Stimulated activated CD4-positive, alpha-beta T cell treated with anti-CD3 and anti-CD28 coated beads, Interleukin-4, amount 100 ng/mL, for 4 hours (primary cell): ENCODE measurements at places on chromosomes 13 and 19.
A peak's percentile ranks its signal among the peaks of the same experiment; 100 is the strongest.

- DNase-seq, result no peak
Observed at GRCh38 chr13:50905256-50905655, 4.3 kb upstream of the RNASEH2B start.

- no peak for DNase-seq
Observed at GRCh38 chr13:21988624-21989023, 317.8 kb downstream of the FGF9 start.

DNA sequence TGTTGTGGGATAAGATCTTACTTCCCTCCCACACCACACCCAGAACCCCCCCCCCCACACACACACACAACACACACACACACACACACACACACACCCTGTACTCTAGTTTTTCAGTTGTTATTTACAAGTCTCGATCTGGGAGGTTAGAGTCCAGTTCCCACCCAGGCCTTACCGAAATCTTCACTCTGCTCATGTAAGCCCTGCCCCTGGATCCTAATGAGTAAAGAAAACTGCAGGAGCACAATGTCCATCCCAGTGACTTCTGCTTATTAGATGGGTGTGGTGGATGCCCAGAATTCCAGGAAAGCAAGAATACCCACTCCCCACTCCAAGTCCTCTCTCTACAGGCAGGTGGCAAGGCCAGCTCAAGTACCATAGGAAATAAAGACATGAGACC is 23.0 kb downstream of the STARD13 start:
- no peak for DNase-seq

DNA sequence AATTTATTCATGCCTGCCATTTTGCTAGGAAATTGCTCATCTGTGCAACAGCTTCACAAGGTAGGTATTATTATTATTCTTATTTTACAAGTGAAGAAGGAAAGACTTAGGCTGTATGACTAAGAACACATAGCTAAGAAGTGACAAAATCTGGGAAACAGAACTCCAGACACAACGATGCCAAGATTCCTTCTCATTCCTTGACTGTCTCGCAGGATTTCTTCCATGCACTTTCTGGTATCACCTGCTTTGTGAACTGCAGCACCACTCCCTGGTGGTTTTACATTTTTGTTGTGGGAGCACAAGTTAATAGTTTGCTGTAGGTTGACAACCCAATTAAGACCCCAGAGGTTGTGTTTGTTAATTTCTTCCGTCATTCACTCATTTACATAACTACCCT is 188.5 kb downstream of the LACC1 start:
- no peak for DNase-seq

GRCh38 chr19:45217193-45217956 is 27.8 kb downstream of the EXOC3L2 start:
- no peak for DNase-seq

DNA sequence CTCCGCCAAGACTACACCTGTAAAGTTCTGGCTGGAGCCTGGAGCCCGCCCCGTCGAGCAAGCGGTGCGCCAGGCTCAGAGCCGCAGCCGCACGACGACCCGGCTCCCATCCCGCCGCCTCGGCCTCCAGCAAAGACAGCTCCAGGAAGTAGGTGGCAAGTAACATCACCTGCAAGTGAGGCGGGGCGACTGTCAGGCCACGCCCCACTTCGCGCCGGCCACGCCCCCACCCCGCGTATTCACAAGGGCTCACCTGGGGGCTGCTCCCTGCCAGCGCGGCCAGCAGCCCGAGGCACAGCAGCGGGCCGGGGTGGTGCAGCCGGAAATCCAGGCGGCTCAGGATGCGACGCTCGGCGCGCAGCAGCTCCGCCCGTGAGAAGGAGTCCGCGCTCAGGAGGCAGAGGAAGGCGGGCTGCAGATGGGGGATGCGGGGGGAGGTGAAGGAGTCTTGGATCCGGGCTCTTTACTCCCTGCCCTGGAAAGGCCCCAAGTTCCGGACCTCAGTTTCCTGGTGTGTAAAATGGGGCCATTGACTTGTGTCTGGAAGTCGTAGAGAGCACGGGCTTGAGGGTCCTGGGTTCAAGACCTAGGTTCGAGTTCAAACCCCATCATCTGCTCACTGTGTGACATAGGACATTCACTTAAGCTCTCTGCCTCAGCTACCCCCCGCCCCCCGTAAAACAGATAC is 3.2 kb downstream of the CCNP start:
- DNase-seq, result peak; percentile 27

DNA sequence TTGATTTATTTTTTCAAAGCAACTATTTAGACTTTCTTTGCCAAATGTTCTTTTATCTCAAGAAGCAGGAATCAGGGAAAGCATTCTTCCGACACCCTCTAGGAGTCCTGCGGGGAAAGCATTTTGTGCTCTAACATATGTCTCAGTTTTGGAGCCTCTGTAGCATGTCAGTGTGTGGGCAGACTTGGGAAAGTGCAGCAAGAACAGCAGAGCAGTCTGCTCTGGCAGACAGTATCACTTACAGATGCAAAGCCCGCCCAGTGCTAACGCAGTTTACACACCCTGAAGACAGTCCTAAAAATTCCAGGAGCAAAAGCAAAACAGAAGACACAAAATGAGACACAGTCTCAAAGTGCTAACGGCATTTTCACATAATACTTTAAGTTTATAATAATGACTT is 393.5 kb downstream of the KLF12 start:
- DNase-seq, result no peak

GRCh38 chr19:41555748-41556147 is 20.2 kb upstream of the CEACAM21 start:
- no peak for DNase-seq

GRCh38 chr19:38664503-38665211 is 17.2 kb downstream of the ACTN4 start:
- no peak for DNase-seq

DNA sequence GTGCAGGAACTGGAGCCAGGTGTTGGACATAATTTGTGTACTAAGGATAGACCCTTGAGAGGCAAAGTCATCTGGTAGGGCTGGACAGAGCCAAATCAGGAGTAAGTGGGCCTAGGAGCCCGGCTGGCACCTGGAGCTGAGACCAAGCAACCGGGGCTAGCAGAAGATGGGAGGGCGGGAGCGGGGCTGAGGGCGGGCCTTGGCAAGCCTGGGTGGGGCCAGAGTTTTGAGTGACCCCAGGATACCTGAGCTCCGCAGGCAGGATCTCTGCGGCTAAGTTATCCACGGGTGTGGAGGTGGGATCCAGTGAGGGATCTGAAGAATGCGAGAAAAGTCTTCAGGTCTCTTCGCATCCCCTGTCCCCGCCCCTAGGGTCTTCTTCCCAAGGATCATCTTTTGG is 8.2 kb downstream of the HOOK2 start:
- no peak for DNase-seq

- DNase-seq, result no peak
Observed at GRCh38 chr19:1115646-1116420, 12.0 kb downstream of the GPX4 start.

GRCh38 chr19:17686023-17686521 is 2.1 kb downstream of the UNC13A start:
- no peak for DNase-seq

DNA sequence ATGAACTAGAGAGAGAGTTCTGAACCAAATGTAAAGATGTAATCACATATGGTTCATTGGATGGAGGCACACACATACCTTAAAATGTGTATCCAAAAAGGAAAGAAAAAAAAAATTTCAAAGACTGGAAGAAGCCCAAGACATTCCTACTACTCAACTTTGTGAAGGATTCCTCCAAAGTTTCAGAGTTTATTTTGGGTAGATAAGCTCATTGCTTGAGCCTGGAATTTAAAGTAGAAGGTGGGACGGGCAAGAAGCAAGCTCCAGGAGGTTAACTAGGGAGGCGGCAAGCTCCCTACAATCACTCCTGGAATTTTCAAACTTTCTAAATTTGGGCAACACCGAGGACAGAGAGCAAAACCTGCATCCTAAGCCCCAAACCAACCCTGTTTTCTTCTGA is 1.9 kb downstream of the TSHZ3 start:
- no peak for DNase-seq

DNA sequence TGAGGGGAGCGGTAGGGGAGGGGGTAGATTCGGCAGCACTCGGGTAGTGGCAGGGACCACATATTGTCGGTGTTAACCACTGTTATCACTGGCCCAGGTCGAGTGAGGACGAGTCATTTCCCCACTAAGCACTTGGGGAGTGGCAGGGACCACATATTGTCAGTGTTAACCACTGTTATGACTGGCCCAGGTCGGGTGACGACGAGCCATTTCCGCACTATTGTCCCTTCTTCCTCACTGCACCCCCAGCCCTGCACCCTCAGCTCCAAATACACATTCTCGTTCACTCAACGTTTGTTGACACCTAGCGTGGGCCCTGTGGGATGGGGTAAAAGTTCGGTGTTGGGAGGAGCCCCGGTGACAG is 467 bp upstream of the CLN5 start:
- peak; percentile 40 for DNase-seq

GRCh38 chr13:110575322-110576069 is 14.0 kb upstream of the RAB20 start:
- DNase-seq, result no peak

- DNase-seq, result no peak
Observed at GRCh38 chr13:74056801-74057542, 77.2 kb downstream of the KLF12 start.

- DNase-seq, result no peak
Observed at GRCh38 chr13:91168386-91168711, 179.1 kb upstream of the MIR17HG start.

GRCh38 chr19:29952177-29952576 is 10.1 kb downstream of the URI1 start:
- no peak for DNase-seq

DNA sequence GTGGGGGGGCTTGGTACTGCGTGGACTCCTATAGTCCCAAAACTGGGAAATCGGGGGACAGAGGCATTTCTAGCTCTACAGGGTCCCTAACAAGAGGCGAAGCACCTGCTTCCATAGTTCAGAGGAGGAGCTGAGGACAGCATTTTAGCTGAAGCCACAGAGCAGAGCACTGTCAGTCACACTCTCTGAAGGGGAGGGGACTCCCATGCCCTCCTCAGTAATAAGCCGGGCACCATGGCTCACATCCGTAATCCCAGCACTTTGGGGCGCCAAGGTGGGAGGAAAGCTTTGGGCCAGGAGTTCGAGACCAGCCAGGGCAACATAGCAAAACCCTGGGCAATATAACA is 3.8 kb downstream of the NPAS1 start:
- no peak for DNase-seq

GRCh38 chr19:20611866-20612265 is 46.3 kb upstream of the ZNF737 start:
- DNase-seq, result no peak

GRCh38 chr13:68608147-68608546 is 1378.0 kb upstream of the PCDH9 start:
- DNase-seq, result no peak

DNA sequence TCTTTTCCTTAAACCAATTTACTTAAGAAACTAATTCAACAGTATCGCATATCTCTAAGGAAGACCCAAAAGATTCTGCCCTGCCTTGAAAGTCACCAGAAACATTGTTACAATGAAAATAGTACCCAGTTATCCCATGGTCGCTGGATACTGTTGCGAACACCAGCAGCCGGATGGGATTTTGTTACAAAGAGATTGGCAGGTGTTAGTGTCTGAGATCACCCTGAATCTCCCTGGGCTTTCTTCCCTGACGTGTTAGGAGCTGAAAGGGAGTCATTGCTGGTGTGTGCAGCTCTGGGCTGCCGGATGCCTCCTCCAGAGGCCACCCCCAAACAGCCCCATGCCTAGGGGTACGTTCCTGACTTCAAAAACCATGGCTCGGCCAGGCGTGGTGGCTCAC is 38.2 kb downstream of the PTPRS start:
- no peak for DNase-seq

DNA sequence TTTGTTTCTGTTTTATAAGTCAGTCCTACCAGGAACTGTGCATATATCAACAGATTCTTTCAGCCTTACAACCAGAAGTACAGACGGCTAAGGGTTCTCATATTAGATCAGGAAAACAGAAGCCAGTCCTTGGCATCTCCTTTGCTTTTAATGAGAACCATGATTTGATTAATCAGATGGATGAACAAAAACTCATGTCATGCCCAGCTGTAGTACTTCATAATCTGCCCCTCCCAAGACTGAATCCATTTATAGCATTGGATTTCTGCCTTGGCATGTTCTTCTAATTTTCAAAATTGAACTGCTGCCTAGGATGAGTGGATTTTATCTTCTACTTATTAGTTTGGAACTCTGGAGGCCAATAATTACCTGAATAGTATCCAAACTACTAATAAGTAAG is 617.2 kb downstream of the SLITRK5 start:
- no peak for DNase-seq

- DNase-seq, result no peak
Observed at GRCh38 chr19:8607386-8607785, 3.1 kb downstream of the ADAMTS10 start.

DNA sequence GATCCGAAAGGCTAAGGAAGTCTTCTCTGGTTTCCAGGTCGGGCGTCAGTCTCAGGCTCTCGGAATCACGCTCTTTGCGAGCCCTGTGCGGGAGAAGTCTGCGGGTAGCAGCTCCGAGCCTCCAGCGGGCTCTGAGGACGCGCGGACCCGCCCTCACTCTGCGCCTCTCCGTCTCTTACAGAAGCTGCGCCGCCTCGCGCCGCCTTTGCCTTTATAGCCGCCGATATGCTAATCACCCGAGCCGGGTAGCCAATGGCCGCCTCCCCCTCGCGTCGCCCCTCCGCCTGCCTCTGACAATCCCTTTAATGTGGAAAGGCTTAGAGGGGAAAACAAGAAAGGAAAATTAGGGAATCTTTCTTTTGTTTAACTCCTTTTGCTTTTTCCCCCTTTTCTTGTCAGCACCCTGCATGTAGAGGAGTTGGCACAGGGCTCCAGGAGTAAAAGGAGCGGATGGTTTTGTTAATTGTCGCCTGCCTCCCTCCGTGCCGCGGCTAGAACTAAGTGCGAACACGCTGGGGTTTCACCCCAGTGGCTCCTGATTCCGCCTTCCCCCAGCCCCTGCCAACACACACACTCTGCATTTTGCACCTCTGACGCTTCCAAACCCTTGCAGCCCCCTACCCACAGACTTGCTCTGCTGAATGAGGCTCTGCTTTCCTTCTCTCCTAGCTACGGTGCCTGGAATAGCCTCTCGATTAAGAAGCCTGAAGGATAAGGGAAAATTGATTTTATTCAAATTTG is at the start of gene PCDH8:
PCDH8 (minus strand) TSS at position 186 of the 741 bp plus-strand sequence. CDS start 204 bp downstream, outside the sequence.
- no peak for DNase-seq

DNA sequence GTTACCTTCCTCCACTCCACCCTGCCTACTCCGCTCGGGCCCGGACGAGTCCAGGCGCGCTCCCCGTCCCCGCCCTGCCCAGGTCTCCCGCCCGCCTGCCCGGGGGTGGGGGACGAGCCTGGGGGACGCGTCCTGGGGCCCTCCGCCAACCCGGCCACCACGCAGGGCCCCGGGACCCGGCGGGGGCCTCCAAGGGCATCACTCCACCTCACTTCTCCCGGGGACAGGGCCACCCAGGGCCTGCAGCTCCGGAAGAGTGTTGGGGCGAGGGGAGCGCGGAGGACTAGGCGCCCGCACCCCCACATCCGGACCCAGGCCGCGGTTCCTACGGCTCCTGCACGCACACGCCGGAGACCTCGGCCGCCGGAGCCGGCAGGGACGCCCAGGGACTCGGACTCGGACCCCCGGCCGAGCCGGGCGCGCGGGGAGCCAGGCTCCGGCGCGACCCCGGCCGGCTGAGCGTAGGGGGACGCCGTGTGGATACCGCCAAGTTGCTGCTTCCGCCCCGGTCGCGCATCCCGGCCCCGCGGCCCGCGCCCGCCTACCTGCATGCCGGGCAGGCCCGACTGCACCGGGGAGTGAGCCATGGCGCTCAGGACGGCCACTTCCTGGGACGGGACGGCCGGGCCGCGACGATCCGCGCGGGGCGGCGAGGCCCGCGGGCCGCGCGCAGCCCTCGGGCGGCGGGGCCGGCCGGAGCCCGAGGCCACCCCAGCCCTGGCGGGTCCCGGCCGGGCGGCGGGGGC is 534 bp downstream of the STK24 start:
- peak; percentile 40 for DNase-seq

- DNase-seq, result no peak
Observed at GRCh38 chr13:39245688-39246087, 207.4 kb downstream of the NHLRC3 start.
